ENCODE measurements at places on chromosomes 11 and 22. TPM values are rescaled to one million over a fixed set of nuclear protein-coding genes. Genes with fewer than 3 reads are reported as not detected.

Gene MTA2
- 136 TPM for total RNA-seq

GRCh38 chr11:60658409-60658808 is 41.0 kb upstream of the MS4A8 start:
- no peak for DNase-seq

Gene FUT4
- total RNA-seq: 13.4 TPM

- DNase-seq: no peak
Measured at GRCh38 chr11:89516496-89516895, 25.3 kb upstream of the NOX4 start.

Gene OR5P2
- not detected for total RNA-seq

Gene UPK3A
- total RNA-seq: not detected

GRCh38 chr11:121790430-121790829 is 325.6 kb downstream of the BLID start:
- no peak for DNase-seq

DNA sequence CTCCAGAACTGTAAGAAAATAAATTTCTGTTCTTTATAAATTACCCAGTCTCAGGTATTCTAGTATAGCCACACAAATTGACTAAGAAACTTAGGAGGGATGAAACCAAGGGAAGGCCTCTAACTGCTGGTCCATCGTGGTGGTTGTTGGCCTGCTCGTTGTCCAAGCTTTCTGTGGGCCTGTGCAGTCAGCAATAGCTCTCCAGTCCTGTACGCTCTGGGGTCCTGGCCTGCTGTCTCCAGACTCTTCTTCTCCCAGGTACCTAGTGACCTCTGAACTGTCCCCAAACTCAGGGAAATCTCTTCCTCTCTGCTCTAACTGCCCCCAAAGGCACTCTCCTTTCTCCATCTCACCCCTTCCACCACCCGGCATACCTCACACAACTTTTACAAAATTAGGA is 5.7 kb upstream of the VSIG10L2 start:
- no peak for DNase-seq

GRCh38 chr22:49576241-49577141 is 251.2 kb downstream of the BRD1 start:
- no peak for DNase-seq

Gene ARHGAP8
- 22.9 TPM for total RNA-seq

GRCh38 chr11:26332572-26332915 is 614 bp downstream of the ANO3 start:
- no peak for DNase-seq

- DNase-seq: peak; percentile 76
Measured at GRCh38 chr22:39592081-39593065, 21.8 kb downstream of the CACNA1I start.

GRCh38 chr22:38291201-38291777 is 18.5 kb upstream of the TMEM184B start:
- no peak for DNase-seq

DNA sequence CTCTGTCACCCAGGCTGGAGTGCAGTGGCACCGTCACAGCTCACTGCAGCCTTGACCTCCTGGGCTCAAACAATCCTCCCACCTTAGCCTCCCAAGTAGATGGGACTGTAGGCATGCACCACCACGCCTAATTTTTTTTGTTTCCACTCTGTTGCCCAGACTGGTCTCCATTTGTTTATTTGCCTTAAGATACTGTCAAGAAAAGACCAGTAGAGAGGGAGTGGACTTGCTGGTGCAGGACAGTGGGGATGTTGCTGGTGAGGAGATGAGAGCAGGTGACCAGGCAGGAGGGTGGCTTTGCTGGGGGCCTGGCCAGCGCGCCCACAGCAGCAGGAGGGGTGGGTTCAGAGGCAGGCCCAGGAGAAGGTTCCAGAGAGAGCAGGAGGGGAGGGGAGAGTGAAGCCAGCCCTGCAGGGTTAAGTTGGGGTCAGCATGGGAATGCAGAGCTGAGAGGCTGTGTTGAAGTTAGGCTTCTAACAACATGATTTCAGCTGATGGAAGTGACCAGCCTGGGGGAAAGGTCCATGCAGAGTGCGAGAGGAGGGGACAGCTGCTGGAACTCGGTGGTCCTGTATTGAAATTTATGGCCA is 35.8 kb downstream of the NADSYN1 start:
- DNase-seq: no peak

- DNase-seq: no peak
Measured at GRCh38 chr11:7448201-7448600, 37.1 kb upstream of the OLFML1 start.

Gene RHOD
- total RNA-seq: 97.0 TPM

Gene LTBP3
- total RNA-seq: 122 TPM

DNA sequence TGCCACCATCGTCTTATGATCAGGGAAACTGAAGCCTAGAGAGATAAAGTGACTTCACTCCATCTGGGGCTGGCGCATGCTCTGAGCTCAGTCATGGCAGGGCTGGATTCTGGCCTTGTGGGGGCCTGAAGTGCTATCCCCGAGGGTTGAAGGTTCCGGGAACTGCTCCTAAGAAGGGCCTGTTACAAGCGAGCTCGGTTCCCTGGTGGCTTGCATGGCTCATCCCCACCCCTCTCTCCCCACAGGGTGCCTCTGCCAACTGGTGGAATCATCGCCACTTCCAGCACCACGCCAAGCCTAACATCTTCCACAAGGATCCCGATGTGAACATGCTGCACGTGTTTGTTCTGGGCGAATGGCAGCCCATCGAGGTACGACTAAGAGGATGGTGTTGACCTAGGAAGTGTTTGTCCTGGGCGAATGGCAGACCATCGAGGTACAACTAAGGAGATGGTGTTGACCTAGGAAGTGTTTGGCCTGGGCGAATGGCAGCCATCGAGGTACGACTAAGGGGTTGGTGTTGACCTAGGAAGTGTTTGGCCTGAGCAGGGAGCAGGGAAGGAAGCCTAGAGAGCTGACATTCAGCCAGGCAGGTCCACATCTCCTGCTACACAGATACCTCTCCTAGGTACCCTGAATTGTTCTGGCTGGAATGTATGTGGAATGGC is 19.9 kb downstream of the FADS2 start:
- no peak for DNase-seq

Gene INS
- not detected for total RNA-seq

- DNase-seq: no peak
Measured at GRCh38 chr11:5367448-5368074, 16.1 kb upstream of the OR51M1 start.

GRCh38 chr11:121773076-121773475 is 320.3 kb upstream of the SORL1-AS1 start:
- no peak for DNase-seq

- no peak for DNase-seq
Measured at GRCh38 chr22:49228431-49229037, 599.1 kb downstream of the BRD1 start.

Gene BCO2
- 0.48 TPM for total RNA-seq

Gene NXPE4
- total RNA-seq: not detected

Gene MAPK8IP1
- 14.8 TPM for total RNA-seq

- DNase-seq: no peak
Measured at GRCh38 chr22:48929276-48929790, 898.3 kb downstream of the BRD1 start.

DNA sequence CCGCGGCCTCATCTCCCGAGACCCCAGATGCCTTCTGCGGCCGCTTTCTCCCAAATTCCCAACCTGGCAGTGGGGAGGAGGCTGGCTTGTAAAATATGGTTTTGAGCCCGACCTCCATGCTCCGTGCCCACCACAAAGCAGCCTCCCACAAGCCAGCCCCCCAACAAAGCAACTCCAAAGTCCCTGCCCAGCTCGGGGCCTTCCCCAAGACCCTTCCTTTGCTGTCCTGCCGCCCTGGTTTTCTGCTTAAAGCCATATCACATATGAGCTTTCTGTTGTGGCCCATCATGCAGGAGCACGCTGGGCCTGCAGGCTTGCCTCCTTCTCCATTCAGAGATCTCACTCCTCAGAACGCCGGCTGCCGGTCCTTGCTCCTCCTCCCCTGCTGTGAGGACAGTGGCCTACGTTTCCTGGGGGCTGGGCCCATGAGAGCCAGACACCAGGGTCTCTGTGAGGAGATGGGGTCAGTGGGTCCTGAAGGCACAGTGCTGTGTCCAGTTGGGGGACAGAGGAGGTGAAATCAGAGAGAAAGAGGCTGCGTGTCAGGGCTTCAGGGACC is 680.0 kb downstream of the BRD1 start:
- DNase-seq: no peak

DNA sequence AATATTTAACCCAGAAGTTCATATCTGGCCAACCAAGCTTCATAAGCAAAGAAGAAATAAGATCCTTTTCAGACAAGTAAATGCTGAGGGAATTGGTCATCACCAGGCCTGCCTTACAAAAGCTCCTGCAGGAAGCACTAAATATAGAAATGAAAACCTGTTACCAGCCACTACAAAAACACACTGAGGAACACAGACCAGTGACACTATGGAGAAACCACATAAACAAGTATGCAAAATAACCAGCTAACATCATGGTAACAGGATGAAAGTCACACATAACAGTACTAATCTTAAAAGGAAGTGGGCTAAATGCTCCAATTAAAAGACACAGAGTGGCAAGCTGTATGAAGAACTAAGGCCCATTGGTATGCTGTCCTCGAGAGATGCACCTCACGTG is 311.4 kb downstream of the DYNC2H1 start:
- DNase-seq: peak; percentile 12

DNA sequence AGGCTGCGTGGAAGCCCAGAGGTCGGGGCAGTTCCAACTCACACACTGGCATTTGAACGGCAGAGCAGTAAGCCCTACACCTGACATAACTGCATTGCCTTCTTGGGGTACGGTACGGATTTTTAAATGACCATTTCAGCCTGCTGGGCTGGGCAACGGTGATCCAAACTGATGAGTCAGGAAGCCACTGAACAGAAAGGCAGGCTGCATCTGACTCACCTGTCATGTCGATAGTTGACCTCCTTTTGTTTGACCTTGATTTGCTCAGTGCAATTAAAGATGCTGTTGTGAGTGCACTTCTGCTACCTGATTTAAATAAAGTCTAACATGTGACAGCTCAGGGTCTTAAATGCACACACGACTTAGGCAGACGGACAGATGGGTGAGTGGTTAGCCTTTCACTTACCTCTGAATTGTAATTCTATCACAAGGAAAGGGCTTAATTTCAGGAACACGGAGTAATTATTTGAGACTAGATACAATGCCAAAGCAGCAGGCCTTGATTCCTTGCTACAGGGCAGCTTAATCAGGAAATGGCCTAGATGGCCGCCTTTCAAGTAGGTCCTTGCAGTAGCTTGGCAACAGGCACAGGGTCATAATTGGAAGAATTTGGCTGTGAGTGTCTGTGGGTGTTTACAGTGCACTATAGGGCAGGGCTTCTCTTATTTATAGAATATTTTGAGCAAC is 52.2 kb downstream of the BMAL1 start:
- DNase-seq: no peak

GRCh38 chr11:12329169-12329568 is 48.2 kb upstream of the PARVA start:
- DNase-seq: no peak

Measured in kidney epithelial cell (primary cell).